ENCODE measurements at places on chromosomes 3 and 15.

DNA sequence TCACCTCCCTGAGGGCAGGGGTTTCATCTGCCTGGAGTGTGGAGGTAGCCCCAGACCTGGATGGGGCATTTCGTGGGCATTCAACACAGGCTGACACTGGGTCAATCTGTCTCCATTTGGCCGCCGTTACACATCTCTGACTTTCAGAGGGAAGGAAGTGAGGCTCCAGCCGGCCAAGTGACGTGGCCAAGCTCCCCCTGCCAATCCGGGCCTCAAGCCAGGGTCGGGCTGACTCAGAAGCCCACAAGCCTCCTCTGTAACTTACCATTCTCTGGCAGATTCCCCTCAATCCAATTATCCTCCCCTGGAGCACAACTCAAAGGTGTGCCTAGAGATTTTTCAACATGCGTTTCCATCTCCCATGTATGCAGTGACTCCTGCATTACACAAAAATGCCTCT is 227.6 kb downstream of the KLF13 start:
- no peak for DNase-seq

DNA sequence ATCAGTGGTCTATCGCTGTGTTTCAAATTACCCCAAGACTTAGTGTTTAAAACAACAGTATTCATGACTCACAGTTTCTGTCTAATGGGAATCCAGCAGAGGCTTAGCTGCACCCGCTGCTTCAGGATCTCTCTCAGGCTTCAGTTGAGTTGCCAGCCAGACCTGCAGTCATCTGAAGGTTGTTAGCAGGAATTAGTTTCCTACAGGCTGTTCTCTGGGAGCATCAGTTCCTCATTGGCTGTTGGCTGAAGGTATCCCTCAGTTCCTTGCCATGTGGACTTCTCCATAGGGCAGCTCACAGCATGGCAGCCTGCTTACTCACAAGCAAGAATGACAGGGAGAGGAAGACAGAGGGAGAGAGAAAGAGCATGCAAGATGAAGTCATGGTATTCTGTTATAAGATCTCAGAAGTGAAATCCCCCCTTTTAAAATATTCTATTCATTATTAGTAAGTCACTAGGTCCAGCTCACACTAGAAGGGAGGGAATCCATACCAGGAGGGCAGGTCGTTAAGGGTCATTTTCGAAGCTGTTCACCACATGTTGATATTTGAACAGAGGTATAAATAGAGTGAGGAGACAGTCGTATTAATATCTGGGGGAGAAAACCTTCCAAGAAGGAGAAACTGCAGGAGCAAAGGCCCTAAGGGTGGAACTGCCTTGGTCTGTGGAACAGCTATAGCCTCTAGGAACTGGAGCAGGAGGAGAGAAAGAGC is 473.9 kb upstream of the PPP2R3A start:
- DNase-seq: no peak

DNA sequence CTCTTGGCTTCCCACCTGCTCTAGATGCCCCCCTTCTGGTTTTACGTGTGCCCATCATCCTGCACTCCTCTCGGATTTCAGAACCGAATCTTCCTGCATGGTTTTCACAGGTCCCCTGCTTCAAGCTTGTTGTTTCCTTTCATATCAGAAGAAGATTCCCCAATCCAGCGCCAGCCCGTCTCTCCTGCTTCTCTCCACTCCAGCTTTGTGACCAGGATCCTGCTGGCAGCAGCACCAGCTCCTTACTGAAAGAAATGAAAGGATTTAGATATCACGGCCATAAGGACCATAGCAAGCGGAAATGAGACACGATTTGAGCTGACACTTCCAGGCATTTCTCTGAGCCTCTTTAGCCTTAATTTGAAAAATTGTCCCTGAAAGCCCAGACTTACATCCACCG is 180.3 kb upstream of the UBE3A start:
- no peak for DNase-seq

DNA sequence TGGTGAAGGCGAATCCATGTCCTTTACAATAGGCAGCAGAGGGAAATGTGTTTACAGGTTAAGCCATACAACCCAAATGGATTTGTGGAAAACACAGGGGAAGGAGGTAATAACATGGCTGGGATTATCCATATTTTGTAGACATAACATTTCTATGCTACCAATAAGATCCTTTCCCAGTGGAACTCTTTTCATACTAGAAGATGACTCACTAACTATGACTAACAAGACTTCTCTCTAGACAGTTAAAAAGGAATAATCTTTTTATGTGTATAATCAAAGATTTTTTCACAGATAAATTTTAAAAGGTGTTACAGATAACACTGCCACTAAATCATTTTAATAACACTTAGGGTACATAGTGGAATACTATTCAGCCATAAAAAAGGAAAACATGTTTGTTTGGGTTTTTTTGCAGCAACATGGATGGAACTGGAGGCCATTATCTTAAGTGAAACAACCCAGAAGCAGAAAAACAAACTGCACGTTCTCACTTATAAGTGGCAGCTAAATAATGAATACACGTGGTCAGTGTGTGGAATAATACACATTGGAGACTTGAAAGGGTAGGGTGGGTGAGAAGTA is 39.6 kb downstream of the VPS13C start:
- no peak for DNase-seq

DNA sequence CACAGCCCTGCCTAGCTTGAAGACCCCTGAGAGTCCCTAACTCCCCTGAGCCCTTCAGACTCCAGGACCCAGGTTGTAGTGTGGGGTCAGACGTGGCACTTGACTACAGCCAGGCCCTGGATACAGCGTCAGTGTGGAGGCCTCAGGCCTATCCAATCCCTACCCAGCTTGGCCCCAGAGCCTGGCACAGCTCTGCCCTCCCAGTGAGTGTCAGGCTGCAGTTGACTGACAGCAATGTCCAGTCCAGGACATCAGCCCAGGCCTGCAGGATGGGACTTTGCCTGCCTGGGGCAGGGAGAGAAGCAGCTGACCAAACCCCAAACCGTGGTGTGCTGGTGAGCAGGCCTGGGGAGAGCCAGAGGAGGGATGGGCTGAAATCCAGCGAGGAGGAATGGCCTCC is 27.3 kb downstream of the KLF13 start:
- DNase-seq: no peak

Data from hematopoietic multipotent progenitor cell treated with erythropoietin and hydrocortisone succinate and interleukin-3 and kit ligand, for 15 days (in vitro differentiated cells).